ENCODE measurements at places on chromosomes 1 and 21. TPM values are rescaled to one million over a fixed set of nuclear protein-coding genes. Genes with fewer than 3 reads are reported as not detected.

GRCh38 chr1:111988377-111988742, 1.1 kb downstream of the KCND3 start:
- no peak for DNase-seq

- no peak for DNase-seq
These were observed 77.7 kb upstream of the JUN start for GRCh38 chr1:58861506-58861905.

Gene PTAFR
- 3.3 TPM for total RNA-seq

GRCh38 chr1:229139331-229140118, 131.4 kb upstream of the RAB4A start:
- no peak for DNase-seq

DNA sequence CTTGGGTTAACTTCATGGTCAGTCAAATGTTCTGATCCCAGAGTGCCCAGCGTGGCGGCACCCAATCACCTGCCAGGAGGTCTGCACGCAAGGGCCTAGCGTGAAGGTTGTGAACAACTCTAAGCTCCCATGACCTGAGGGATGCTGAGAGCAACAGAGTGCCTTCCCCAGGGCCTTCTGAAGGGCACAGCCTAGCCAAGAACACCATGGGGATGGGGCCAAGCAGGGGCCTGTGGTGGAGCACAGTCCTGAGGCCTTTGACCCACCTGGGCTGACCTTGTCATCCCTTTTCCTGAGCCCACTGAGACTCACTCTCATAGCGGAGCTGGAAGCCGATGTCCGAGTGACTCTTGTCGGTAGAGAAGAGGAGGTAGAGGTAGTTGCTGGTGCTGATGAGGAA, 138.8 kb upstream of the HMGB4 start:
- no peak for DNase-seq

DNA sequence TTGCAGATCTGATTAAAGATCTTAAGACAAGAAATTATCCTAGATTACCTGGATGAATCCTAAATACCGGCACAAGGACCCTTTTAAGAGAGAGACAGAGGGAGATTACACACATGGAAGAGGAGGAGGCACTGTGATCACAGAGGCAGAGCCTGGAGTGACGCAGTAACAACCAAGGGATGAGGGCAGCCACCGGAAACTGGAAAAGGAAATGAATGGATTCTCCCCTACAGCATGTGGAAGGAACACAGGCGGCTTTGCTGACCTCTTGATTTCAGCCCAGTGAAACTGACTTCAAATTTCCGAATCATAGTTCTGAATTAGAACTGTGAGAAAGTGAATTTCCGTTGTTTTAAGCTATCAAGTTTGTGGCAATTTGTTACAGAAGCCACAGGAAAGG, 50.2 kb upstream of the IVNS1ABP start:
- no peak for DNase-seq

DNA sequence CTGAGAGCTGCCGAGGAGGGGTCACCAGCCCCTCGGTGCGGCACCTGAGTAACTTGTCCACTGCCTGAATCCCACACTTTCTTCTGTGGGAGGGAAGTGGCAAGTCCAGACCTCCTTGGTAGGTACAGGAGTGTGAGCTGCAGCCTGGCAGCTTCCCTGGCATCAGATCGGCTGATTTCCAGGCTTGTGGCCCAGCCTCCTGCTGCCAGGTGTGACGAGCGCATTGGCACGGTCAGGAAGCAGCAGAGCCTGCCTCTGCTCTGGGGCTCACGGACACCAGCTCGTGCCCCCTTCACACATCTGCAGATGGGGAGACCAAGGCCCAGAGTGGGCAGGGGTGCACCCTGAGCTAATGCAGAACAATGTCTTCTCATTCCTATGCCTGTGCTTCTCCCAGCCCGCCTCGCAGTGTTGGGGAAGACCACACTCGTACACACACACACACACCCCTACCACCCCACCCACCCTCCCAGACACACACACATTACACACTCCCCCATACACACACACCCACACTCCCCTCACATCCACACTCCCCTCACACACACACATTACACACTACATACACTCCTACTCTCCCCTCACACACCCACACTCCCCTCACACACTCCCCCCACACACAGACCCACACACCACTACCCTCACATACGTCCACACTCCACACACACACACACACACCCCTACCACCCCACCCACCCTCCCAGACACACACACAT, 33.1 kb upstream of the SELENON start:
- no peak for DNase-seq

Gene POLR3C
- 22.5 TPM for total RNA-seq

Gene RAP1GAP
- 1.5 TPM for total RNA-seq

Gene NTNG1
- total RNA-seq: 11.1 TPM

GRCh38 chr1:51253691-51254090, 17.6 kb downstream of the RNF11 start:
- DNase-seq: no peak

Gene DIRAS3
- total RNA-seq: 1.4 TPM

DNA sequence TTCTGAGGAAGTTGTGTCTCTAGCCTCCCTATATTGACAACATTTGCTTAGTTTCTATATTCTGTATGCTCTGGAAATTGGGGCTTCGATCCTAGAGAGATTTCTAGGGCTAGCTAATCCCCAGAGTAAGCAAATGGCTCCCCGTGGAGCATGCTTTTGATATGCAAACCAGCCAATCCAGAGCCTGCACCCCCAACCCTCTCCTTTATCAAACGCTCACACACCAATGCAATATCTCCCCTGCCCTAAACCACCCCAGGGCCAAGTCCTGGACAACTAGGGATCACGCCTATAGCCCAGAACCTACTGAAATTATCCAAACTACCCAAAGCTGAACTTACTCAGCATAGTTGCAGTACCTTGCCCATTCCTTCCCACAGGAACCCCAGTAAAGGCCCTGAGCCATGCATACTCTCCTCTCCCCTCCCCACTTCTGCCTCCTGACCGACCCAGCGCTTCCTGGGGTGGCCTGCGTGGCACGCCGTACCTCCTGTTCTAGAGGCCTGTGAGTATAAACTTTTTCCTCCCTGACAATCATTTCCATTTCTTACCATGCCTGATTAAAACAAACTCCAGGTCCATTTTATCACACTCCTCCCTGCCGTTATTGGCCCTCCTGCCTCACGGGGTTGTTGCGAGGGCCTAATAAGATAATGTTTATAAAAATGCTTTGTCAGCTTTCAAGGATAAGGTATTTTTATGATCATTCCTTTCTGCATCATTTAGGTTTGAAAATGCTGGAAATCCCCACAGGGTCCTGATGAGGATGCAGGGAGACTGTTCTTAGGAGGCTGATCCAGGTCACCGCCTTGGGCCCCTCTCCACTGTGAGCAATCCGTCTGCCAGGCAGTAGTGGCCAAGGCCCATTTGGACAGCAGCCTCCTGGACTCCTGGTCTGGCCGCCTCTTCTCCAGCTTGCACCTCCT, 102.7 kb downstream of the TENT5C start:
- no peak for DNase-seq

Gene PRAMEF26
- not detected for total RNA-seq

DNA sequence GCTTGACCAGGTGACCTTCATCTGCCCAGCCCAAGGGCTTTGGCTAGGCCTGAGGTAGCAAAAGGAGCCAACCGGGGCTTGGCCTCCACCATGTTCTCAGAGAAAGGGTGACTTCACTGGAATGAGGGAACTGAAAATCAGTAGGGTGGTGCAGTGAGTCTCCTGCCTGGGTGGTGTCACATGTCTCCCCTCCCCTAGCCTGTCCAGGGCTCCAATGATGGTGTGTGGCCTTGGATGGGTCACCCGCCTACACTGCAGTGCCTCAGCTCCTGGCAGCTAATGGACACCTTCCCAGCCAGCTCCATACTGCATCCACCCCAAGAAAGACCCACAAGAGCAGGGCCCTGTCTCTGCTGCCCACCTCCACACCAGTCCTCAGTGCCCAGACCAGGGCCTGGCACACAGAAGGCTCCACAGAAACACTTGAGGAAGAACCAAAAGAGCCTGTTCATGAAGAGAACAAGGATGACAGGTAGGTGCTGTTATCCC, 678.7 kb downstream of the MATN1 start:
- DNase-seq: no peak

GRCh38 chr21:36589352-36589971, 109.5 kb upstream of the SIM2 start:
- DNase-seq: no peak

Gene RGS2
- 38.8 TPM for total RNA-seq

GRCh38 chr1:14280909-14281308, 317.6 kb upstream of the KAZN start:
- no peak for DNase-seq

- no peak for DNase-seq
These were observed 42.8 kb downstream of the KCNK1 start for GRCh38 chr1:233656687-233657086.
